NCI-H1092 treated with DMSO at 0.1 percent for 48 hours (cell line): ENCODE measurements at places on chromosomes 1 and 21.

DNA sequence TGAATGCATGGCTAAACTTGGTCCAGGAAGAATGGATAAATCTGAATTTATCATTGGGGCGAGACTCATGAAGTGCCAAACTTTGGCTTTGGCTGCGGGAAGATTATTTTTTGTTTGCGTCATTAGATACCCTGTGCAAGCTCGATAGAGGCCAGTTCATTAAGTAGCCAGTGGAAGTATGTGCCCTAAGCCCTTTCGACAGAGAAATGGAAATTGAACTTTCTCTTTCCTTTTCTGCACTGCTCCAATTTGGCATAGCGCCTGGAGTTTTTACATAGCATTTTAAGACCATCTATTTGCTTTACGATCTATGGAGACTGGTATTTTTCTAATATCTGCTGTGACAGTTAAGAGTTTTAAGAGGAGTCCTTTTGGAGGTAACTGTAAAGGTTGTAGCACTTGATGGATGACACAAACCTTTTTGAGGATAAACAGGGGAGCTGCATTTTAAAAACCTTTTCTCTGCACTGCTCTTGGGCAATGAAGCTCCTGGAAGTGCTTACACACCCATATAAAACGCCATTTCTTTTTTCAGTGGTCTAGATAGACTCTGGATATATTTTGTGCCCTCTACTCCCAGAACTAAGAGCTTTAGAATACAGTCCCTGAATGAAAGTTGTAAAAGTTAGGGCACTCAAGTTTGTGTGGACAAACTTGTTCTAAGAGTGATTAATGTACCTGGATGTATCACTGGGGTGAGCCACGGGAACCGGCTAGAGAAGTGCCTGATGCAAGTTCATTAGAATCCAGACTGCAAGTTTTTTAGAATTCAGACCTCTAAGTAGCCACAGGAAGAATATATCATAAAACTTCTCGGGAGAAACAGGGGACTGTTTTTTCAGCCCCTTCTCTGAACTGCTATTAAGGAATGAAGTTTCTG lies 41.3 kb upstream of the CFHR3 start:
- no peak for DNase-seq

GRCh38 chr1:201675143-201675542 lies 136.2 kb downstream of the NAV1 start:
- no peak for DNase-seq

- DNase-seq: no peak
Measured at GRCh38 chr1:25640646-25641328, 24.2 kb downstream of the MAN1C1 start.

DNA sequence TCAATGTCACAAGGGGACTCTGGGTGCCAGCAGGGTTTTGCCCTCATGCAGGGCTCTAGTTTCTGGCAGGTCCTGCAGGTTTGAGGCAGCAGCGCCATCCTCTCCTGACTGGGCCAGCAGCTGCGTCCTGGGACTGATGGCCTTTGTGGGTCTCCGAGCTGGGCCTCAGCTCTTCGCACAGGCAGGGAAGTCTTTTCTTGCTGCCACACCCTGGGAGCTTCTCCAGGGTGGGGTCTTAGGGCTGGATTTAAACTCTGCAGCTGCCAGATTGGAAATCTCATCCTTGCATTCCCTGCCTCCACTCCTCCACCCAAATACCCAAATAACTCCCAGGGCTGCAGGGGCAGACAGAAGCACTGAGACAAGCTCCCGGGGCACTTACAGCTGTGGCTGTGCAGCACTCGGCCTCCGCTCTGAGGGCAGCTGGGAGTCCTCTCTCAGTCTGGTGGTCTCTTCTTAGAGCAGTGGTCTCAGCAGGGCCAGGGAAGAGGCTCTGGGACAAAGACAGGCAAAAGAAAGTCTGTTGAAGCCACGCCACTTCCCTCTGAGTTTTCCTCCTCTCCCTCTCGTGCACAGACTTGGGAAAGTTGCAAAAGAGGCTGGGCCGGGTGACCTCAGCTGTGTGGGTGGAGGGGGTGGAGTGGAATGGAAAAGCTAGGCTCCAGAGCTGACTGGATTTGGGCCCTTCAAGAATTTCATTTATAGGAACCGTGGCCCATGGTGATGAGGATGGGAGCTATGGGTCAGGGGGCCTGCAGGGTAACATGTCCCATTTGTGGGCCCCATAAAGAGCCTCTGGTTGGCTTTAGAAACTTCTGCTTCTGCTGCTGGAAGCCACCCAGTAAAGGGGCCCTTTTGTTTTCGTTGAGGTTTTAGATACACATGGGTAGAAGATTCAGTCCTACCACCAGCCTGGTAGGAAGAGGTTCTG lies at the start of gene RAB7B:
Gene RAB7B, minus strand, starts transcription at position 525 of the 931 bp plus-strand sequence. CDS start 9,260 bp downstream, outside the sequence.
- no peak for DNase-seq

- DNase-seq: no peak
Measured at GRCh38 chr1:204368996-204369726, 9.4 kb upstream of the PLEKHA6 start.

DNA sequence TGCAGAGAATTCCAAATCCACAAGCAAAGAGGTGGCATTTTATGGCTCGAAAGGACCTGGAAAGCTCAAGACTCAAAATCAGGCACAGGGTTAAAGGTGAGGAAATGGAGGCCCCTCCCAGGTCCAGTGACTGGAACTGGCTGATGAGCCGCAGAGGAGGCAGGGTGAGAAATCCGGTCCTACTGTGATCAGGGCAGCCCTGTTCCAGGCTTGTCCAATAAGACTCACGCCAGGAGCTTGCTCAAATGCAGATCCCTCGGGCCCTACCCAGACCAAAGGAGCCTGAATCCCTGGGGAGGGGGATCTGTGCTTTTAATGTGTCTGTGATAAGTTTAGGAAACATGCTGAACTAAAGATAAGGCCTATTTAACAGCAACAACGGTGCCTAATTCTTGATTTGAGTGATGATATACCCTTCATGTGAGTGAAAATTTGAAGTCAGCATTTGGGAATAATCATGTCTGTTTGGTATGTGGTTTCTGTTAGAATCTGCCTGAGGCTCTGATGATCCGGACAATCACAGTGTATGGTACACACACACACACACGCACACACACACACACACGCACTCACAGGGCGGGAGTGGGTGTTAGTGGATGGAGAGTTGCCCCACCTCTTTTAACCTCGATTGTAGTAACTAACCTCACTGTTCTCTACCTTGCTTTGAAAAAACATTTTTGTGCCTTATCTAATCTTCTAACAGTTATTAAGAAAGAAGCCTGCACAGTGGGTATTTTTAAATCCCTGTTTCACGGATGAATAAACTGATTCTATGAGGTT lies 54.1 kb upstream of the LYST start:
- no peak for DNase-seq

DNA sequence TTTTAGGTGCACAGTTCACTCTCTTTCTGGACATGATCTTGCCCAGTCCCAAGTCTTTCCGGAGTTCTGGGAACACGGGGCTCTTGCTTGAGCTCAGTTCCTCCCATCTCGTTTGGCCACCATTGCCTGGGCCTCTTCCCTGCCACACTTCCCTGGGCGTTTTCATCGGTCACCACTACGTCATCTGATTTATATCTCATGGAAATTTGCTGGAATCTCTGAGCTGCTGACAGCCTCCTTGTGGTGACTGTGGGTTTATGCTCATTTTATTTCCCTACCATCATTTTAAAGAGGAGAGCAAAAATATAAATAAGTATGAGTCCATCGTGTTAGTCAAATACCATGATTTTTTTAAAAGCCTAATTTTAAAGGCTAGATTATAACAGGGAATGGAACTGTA lies 449.1 kb upstream of the KAZN start:
- DNase-seq: no peak

DNA sequence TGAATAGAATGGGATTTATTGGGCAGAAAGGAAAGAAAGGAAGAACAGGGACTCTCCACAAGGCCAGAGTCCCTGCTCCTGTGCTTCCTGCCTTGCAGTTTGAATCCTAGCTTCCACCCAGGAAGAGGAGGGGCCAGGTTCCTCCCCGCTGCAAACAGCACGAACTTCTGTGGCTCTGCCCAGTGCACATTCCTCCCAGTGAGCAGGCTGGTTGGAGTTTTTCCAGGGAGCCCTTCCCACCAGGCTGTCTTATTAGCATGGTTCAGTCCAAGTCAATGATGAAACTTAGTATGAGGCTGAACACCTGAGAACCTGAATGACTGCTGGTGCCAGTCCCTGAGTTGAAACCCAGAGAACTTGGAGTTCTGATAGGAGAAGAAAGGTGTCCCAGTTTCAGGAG lies 247.2 kb downstream of the DUSP10 start:
- no peak for DNase-seq

DNA sequence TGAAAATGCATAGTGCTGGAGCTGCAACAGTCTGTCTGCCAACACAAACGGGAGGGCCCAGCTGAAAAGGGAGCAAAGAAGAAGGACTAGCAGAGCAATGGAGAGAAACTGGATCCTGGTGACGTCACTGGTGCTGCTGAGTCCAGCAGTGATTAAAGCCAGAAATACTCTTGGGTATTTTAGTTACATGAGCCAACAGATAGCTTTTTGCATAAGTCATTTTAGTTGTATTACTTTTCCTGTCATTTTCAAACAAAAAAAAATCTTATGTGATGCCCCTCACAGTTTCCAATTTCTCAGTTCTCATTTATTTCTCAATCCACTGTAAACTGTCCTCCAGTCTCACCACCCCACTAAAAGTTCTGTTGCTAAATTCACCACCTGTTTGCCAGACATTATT lies 38.7 kb upstream of the NEK7 start:
- DNase-seq: no peak

GRCh38 chr1:177128665-177129281 lies 35.7 kb downstream of the ASTN1 start:
- no peak for DNase-seq

GRCh38 chr21:31855180-31855579 lies 17.6 kb upstream of the HUNK start:
- DNase-seq: no peak

- no peak for DNase-seq
Measured at GRCh38 chr1:36251794-36252481, 27.7 kb downstream of the THRAP3 start.

GRCh38 chr1:60227601-60228000 lies 154.0 kb upstream of the C1orf87 start:
- no peak for DNase-seq

DNA sequence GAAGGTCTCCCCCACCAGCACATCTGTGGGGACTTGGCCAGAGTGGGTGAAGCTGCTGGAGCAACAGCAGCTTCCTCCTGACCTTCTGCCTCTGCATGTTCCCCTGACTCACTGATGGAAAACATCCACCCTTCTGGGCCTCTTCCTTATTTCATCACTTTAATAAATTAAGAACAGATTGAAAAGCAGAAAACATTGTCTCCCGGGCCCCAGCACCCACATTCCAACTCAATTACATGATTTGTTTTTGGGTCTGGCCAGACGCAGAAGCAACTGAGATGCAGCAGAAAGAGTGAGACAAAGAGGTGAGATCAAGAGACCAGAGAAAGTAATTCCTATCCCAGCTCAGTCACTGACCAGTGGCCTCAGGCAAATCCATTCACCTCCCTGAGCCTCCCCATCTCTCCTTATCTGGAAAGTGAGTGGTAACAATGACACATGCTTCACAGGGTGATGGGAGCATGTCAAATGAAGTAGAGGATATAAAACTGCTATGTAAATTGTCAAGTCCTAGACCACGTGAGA lies 157.1 kb downstream of the ELAVL4 start:
- DNase-seq: no peak

GRCh38 chr1:9121496-9122409 lies 7.1 kb downstream of the GPR157 start:
- no peak for DNase-seq

DNA sequence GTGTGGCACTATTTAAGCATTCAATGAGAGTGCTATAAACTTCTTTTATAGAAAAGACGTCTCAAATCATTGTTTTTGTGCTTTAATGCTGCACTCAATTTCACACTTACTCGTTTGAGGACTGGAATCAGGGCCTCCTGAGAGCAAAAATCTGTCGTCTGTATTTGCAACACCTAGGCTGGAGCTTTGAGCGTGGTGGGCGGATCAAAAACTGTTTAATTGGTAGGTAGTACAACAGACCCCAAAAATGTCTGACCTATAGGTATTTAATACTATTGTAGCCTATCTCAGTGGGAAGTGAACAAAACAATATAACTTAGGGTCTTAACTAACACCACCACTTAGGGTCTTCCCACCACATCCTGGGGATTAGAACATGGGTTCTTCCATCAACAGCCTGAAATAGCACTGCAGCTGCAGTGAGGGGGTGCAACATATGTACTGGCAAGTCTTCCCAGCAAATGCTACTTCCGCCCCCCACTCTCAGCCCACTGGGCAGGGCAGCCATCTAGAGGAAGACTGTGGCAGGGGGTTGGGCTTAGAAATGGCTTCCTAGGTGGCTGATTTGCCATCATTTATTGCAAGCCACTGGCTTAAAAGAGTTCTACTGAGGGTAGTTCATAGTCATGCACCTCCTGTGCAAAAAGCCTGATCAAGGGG lies 48.3 kb downstream of the CD46 start:
- DNase-seq: no peak

- DNase-seq: no peak
Measured at GRCh38 chr1:239811211-239811885, 280.3 kb upstream of the FMN2 start.

- DNase-seq: no peak
Measured at GRCh38 chr1:196415978-196416377, 192.3 kb downstream of the KCNT2 start.

GRCh38 chr1:54653036-54653435 lies 11.4 kb downstream of the MROH7 start:
- no peak for DNase-seq

DNA sequence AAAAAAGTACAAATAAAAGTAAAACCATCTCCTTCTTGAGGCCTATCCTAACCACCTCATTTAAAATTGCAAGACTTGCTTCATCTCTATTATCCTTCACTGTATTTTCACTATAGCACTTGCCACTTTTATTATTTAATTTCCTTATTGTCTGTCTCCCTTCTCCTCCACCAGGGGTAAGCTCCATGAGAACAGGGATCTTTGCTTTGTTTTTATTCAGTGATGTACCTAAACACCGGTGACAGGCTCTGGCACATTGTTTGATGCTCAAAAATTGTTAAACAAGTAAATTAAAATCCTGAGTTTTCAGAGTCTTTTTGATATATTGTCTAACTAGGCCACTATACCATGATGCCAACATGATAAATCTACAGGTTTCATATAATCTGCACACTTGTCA lies 17.2 kb upstream of the SPEN start:
- DNase-seq: no peak

DNA sequence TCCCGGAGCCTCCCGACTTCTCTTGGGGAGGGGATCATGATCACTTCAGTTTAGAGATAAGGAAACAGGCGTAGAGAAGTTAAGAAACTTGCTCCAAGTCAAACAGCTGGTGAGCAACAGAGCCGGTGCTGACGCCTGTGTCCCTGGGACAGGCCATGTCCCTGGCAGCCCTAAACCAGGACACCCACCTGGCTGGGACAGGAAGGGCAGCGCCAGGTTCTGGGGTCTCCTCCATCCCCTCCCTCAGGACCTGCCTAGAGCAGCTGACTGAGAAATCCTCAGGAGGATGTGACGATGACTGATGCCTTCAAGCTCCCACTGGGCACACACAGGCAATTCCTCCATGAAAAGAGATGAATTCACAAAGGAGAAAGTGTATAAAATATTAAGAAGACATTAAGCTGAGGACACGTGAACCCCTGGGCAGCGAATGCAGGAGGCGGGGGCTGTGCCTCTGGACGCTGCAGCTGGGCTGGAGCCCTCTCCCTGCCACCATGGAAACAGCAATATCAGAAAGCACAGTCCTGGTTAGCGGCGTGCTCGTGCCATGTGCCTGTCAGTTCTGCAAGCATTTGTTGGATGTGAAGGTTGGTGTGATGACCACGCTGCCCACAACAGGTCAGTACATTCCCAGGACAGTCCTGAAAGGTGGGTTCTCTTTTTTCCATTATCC lies 40.1 kb upstream of the C1orf174 start:
- no peak for DNase-seq
